NCI-H774 (cell line): ENCODE measurements at places on chromosomes 16 and 17.

DNA sequence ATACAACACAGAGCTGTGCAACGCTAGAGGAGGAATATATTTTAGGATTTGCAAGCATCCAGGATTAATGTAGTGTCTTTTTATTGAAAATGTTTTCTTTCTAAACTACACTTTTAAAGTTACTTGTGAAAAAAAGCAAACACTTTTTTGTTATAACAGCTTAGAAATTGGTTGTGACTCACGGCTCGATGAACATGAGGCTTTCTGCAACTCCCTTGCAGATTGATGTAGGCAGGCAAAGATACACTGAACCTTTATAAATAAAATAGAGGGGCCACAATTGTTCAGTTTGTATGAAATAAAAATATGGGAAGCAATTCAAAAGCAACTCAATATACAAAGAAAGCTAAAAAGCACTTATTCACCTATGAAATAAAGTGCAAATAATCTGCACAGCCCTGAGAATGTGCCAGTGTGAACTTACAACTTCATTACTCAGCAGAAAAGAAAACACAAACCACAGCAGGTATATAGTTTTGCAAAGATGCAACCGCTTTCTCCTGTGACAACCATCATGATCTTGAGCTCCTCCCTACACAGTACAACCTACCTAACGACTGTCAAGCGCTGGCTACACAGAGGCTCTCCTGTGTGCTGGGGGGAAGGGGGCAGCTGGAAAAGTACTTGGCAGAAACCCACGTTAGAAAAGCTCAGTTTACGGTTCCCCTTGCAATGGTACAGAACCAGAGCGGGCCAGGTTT, 948 bp downstream of the LUC7L start:
- DNase-seq, result no peak

DNA sequence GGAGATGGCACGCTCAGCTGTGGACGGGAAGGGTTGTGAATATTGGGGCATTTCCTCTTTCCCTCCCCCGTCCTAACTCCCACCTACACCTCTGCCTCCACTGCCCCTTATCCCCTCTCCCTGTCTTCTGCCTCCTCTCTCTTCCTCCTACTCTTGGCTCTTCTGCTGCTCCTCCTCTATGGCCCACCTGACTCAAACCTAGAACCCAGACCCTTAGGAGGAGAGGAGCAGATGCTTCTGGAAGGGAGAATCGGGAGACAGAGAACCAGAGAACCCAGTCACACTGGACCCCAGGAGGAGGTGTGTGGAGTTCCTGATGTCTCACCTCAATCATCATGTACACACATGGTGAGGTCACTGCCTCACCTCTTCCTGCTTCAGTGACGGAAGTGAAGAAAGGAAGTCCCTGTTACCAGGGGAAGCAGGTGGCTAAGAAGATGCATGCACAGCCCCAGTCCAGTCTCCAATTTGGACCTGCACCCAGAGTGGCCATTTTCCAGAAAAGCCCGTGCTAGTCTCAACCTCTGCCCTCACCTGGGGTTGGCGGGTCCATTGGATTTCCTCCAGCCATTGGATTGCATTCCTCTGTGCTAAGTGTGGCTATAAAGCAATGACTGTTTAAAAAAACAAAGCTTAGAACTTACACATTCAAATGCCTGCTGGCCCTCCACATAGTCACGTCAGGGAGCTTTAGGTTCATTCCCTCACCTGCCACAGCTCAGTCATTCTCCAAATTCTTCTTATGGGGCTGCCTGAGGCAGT, 4.0 kb downstream of the RNF222 start:
- DNase-seq, result no peak

DNA sequence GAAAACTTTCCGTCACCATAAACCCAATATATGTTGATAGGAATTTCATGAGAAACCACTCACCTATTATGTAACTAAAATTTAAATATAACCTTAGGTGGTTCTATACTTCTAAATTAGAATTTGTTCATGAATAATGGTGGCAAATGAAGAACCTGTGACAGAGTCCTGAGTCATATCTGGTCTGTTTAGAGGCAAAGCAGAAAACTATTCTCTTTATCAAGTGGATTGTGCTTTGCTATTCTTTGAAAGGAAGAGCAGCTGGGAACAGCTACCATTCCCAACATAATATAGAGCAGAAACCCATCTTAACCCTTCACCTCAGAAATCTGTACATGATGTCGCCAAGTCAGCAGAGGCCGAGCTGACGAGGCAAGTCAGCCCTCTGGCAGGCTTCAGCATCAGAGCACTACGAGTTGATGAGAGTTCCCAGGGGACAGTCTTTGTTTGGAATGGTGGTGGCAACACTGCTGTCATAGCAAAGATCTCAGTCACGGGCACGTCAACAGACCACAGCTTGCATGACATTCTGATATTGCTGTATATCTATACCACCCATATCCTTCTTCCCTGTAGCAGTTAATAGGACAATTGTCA, 631.9 kb upstream of the CA10 start:
- no peak for DNase-seq

DNA sequence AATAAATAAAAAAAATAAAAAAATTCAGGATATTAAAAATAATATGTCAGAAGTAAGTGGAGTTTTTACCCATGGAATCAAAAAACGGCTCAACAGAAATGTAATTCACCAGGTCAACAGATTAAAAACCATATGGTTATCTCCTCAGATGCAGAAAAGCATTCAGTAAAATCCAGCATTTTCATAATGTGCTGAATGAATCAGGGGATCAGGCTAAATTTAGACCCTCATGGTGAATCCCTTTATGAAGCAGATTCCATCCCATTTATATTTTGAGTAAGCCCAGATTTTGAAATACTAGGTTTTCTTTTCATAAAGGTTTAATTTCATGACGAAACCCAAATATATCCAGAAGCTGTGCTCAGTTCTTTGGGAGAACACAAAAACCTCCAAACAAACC, 84.4 kb downstream of the OR1D5 start:
- no peak for DNase-seq

GRCh38 chr17:73342541-73343167, 30.9 kb upstream of the CDC42EP4 start:
- DNase-seq, result no peak

GRCh38 chr17:39062846-39063680, 88.4 kb downstream of the PLXDC1 start:
- DNase-seq, result no peak

DNA sequence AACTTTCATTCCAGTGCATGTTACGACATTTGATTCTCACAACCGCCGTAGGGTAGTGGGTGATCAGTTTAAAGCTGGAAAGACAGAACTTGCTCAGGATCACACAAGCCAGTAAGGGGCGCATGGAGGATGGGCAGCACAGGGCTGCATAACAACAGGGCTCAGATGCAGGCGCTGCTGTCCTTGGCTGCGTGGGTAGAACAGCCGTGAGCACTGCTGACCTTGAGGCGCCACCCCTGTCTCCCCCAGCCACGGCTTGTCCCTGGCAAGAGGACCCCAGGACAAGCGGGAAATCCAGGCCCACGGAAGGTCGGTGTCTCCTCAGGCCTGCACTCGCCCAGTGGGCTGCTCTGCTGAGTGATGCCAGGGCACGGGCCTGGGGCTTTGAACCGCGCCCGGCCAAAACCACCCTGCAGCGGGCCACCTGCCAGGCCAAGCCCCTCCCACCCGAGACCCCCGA, 84.7 kb downstream of the LMF1 start:
- no peak for DNase-seq

DNA sequence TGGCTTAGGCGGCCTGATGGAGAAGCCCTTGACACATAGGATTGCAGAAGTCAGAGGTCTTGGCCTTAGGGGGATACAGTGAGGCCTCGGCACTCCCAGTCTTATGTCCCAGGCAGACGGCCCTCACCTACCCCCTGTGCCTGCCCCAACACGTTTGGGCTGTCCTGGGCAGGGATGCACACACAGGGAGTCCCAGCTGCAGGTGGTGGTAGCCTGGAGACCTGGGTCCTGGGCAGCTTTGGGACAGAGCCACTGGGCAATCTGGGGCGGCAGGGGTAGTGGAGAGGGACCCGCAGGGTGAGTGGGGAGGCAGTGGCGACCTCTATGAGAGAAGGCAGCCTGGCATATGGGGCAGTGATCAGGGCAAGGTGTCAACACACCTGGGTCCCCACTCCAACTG, 48.3 kb downstream of the SDK2 start:
- DNase-seq, result no peak

DNA sequence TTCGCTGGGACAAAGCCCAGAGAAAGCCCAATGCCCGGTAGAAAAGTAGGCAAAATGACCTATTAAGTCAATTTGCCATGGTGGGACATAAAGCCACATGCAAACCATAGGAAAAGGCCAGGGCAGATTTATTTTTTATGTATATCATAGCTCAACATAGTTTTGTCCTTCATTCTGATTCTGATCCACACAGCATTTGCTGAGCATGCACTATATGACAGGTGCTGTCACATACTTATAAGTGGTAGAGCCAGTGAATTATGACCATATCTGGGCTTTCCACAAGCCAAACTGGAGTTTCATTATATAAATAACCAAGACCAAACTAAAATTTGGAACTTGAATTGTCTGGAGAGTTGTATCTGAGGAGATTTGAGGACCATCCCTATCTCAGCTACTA, 74.3 kb downstream of the CA10 start:
- DNase-seq, result no peak

- no peak for DNase-seq
Observed at GRCh38 chr16:2829501-2830354, at the start of gene ZG16B. Gene ZG16B (plus strand): TSS chr16:2830303. CDS start chr16:2830442, 139 bp downstream.

GRCh38 chr17:7651665-7652387, 1.1 kb downstream of the ATP1B2 start:
- DNase-seq, result no peak

DNA sequence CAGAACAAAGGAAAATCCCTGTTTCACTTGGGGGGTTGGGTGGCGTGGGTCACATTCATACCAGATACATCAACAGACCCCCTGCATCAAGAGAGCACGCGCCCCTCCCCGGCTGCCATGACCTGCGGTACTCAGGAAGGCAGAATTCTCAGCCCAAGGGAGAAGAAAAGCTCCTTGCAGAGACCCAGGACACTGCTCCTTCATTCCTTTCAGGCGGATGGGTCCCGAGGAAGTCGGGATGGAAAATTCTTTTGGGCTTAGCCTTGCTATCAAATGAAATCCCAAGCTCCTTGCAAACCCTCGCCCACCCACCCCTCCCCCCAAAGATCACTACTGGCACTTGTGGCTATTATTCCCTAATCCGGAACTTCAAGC, 40.6 kb downstream of the HIC1 start:
- no peak for DNase-seq

DNA sequence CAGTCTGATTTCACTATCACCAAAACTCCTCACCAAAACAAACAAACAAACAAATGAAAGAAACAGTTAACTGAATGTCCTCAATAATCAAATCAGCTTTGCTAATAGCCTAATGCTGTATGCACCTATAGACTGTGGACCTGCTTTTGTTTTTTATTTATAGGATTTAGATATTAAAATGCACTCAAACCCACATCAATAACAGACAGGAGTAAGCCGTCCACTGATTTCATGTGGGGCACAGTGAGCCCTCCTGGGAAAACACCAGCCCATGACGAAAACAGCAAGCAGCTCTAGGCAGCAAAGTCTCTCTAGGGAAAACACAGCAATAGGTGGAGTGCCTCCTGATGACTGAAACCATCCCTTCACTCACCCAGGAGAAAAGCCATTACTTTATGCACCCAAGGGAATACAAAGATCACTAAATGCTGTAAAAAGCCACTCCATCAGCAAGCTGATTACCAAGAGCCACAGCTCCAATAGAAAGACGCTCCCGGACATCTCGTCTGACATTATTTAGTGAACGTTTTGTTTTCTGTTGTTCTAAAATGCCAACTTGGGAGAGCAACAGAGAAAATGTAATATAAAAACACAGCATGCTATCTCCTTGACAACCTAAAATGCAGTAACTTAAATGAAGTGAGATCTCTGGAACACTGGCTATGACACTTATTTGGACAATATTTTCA, 47.8 kb downstream of the ANKFY1 start:
- DNase-seq, result no peak

DNA sequence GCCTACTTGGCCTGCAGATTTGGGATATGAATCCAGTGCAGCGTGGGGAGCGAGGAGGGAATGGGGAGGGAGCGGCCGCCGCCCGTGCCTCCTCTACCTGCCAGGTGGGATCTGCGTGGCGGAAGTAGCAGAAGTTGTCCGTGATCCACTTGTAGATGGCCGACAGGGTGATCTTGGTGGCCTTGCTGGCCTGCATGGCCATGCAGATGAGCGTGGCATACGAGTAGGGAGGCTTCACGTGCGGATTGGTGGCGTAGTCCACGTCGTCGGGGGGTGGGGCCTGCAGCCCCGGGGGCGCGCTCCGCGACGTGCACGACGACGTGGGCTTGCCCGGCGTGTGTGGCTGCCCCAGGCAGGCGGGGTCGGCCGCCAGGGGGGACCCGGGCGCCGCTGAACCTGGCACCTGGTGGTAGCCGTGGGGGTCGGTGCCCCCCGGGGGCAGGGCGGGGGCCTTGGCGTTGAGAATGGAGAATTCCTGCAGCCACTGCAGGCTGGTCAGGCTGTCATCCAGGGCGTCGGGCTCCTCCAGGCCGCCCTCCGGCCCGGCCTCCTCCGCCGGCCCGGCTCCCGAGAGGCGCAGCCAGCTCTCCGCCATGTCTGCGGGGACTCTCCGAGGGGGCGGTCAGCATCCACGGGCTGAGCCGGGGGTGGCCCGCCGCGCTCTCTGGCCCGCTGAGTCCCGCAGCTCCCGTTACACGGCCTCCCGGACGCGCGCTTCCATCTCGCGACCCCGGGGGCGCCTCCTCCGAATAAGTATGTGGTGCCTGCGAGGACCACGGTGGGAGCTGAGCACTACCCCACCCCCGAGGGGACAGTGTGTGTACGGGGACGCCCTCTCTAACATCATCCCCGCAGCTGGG, 1.0 kb downstream of the FOXJ1 start:
- DNase-seq, result peak; percentile 86

- DNase-seq, result no peak
Observed at GRCh38 chr17:68892658-68893057, 62.5 kb downstream of the ABCA8 start.

DNA sequence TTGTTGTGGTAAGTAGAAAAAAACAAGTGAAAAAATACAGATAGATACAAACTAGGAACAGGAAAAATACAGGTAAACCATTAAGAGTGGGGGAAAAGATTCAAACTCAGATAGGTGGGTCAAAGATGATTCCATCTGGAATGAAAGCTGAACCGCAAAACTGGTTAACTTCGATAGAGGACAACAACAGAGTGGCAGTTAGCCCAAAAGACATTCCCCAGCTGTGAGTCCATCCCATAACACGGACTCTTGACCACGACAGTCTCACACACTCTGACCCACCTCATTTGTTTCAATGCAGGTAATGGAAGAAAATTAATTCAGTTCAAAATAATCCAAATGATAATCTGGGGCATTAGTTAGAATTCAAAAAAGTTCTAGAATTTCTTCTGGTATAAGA, 13.5 kb downstream of the ELAC2 start:
- DNase-seq, result no peak

DNA sequence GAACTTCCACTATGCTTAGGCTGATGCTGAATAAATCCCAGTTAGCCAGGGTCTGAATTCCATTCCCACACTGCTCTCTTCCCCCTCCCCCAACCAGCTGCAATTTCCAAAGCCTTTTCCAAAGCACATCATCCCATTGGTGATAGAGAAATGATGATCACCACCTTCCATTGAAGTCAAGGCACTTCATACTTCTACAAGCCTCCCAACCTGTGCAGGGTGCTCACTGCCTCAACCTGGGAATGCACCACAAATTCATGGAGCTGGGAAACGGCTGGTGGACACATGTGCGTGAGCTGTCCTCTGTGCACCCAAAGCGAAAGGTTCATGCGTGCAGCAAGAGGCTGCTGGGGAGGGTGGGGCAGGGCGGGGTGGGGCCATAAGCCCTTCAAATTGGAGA, 302.7 kb upstream of the IRX3 start:
- no peak for DNase-seq

- DNase-seq, result no peak
Observed at GRCh38 chr16:27112093-27112811, 45.5 kb downstream of the C16orf82 start.

- peak; percentile 35 for DNase-seq
Observed at GRCh38 chr17:40038882-40039513, 15.2 kb downstream of the MED24 start.
